Fibroblast of skin of right biceps (primary cell): ENCODE measurements at places on chromosomes 12 and 14.

- DNase-seq: no peak
Observed at GRCh38 chr12:31887109-31887811, 72.0 kb upstream of the RESF1 start.

GRCh38 chr12:82650627-82651337 is 35.9 kb upstream of the TMTC2 start:
- no peak for DNase-seq

DNA sequence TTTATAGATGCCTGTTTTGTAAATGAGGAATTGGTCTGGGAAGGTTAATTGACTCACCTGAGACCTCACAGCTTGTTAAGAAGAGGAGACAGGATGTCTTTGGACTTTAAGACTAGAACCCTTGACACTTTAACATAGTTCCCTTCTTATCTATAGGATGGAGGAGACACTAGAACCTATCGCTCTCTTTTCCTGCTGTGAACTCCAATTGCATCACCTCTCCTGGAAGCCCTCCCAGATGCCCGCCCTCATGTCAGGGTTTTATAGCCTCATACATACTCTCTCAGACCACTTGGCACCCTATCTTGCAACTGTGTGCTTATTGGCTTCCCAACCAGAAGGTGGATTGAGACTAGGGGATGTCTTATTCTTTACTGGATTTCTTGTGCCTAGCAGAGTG is 2.5 kb upstream of the CTDSP2 start:
- DNase-seq: no peak

DNA sequence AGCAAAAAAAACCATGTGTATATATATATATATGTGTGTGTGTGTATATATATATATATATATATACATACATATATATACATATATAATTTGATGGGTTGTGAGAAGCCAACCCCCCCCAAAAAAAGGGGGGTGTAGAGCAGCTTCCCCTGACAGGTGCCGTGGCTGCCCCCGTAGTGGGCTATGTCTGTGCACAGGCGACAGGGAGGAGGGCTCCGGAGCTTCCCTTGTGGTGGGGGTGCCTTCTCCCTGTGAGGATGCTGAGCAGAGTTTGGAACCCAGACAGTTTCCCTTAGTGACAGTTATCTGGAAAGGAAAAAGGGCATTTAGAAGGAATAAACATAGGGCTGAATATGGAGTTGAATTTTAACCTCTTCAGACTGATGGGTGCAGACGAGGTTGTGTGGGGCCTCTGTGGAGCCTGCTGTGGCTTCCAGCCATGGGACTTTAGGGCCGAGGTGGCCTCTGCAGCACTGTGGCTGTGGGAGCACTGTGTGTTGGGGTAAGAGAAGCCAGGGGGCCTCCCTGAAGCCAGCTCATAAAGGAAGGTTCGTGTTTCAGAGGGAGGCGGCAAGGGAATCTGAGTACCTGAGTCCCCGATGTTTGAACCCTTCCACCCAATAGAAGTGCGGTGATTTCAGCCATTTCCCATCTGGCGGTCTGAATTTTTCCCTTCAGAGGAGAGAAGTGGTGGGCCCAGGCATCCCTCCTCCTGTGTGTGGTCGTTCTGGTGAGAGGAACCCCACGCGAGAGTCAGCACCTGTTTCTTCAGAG is 19.8 kb downstream of the XRCC3 start:
- no peak for DNase-seq

- peak; percentile 47 for DNase-seq
Observed at GRCh38 chr14:77579780-77580179, 36.7 kb downstream of the SPTLC2 start.

DNA sequence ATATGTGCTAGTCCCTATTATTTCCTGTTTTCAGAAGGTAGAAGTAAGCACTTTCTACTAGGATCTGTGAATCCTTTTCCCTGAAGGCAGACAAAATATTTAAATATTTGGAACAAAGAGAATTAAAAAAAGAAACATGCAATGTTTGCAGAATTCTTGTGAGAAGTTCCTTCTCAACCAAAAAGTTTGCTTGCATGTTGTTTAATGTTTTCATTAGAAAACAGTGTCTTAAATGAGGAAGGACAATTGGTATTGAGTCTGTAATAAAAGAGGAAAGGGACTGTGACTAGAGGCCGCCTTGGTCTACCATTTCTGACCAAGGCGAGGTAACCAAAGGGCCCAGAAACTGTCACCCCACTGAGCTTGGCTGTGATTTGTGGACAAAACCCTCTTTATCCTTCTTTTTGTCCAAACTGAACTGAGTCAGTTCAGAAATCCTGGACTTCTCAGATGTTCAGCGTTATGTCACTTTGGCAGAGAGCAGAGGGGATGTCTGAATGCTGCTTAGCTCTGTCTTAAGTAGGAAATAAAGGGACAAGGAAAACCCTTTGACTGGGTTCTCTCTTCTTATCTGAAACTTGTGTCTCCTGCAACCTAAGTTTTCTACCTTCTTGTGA is 129.8 kb upstream of the CPM start:
- no peak for DNase-seq

GRCh38 chr14:22778084-22778483 is 11.6 kb downstream of the OXA1L start:
- no peak for DNase-seq

GRCh38 chr12:15004421-15004820 is 31.6 kb downstream of the PDE6H start:
- DNase-seq: no peak
